Stimulated activated CD4-positive, alpha-beta T cell treated with anti-CD3 and anti-CD28 coated beads, Interleukin-12 subunit alpha, Interleukin-12 subunit beta, amount 100 ng/mL, for 24 hours (primary cell): ENCODE measurements at places on chromosomes 2 and 18.

DNA sequence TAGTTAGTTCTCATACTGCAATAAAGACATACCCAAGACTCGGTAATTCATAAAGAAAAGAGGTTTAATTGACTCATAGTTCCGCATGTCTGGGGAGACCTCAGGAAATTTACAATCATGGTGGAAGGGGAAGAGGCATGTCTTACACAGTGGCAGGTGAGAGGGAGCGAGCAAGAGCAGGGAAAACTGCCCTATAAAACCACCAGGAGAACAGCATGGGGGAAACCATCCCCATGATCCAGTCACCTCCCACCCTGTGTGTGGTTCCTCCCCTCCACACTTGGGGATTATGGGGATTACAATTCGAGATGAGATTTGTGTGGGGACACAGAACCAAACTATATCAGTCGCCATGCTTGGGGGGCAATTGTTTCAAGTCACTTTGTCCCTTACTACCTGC, 1.1 kb upstream of the SSB start:
- no peak for DNase-seq

DNA sequence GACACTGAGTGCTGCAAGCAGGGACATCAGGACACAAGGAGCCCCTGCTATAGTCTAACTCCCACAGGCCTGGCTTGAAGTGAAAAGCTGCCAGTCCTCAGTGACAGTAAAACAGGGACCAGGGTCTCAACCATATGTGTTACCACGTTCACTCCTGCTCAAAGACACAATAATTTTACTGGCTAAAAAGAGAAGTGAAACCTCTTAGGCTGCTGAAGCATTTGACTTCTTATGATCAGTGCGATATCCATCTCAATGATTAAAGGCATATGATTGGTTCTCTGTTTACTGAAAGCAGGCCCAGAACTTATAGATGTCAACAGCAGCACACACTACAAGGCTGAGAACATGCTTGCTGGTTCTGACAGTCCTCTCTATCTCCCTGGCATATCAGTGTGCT, 129.8 kb upstream of the LMAN1 start:
- DNase-seq, result no peak

- no peak for DNase-seq
These were observed 11.0 kb upstream of the CHAC2 start for GRCh38 chr2:53756644-53757043.

DNA sequence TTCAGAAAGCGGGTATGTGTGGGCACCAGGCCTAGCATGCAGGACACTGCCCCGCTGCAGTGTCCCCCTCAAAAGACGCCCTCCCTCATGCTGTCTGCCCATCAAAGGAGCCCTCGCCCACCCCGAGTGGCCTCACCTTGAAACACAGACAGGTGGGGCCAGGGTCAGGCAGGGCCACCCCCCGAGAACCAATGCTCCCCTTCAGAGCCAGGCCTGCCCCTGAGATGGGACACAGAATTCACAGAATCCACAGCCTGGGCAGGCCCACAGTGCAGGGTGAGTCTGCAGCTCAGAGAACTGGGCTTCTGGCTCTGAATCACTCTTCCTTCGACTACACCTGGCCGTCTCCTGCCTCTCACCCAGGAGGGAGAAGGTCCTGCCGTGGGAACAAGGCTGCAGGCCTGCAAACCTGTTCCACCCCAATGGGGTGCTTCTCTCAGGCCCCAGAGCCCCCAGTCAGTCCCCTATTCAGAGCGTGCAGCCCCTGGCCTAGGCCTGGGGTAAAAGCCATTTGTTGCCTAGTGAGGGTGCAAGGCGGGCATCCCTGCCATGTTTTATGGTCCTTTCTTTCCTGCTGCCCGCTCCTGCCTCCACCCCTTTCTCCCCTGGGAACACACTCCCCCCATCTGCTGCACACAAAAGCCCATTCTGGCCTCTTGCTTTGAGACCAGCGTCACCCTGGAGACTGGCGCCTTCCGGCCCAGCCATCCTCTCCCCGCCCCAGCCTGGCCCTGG, 11.3 kb upstream of the ARHGEF4 start:
- no peak for DNase-seq

DNA sequence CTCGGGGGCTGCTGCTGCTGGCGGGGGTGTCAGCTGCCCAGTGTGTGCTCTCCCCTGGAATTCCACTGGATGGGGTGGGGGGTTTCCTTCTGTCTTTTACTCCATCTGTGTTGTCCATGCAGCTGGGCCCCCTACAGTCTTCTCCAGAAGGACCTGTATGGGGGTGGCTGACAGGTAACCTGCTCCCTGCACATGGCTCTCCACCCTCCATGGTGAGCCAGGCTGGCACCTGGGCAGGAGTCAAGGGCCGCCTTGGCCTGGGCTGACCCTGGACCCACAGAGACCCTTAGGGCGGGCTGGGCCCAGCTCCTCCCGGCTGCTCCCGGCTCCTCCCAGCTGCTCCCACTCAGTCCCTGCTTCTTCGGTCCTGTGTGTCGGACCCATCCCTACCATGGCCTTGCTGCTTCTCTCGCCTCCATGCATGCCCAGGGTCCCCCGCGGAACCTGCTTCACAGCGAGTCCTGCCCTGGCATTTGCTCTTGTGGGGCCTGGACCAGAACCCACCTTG, 15.0 kb downstream of the SNTG2 start:
- DNase-seq, result no peak

DNA sequence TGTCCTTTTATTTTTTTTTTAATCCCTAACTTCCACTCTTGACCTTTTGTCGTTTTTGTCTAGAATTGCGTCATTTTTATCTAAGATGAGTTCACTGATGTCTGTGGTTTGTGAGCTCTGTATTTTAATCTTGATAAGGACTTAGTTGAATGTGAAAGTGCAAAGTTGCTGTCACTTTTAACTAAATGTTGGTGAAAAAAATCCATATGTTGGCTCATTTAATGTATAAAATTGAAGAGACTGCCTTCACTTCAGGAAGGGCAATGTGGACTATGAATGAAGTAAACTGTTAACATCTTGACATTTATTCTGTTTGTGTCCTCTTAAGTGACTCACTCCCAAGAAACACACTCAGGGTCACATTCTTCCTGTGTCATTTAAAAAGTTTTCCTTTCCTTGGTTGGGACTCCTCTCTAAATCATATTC, 256.6 kb upstream of the RASGRP3 start:
- no peak for DNase-seq

- DNase-seq, result no peak
These were observed 8.0 kb upstream of the CAPN10 start for GRCh38 chr2:240578488-240578887.

GRCh38 chr2:240326246-240326645, 109.2 kb upstream of the GPC1 start:
- no peak for DNase-seq

- DNase-seq, result no peak
These were observed 104.6 kb downstream of the UNC80 start for GRCh38 chr2:209876211-209876610.

DNA sequence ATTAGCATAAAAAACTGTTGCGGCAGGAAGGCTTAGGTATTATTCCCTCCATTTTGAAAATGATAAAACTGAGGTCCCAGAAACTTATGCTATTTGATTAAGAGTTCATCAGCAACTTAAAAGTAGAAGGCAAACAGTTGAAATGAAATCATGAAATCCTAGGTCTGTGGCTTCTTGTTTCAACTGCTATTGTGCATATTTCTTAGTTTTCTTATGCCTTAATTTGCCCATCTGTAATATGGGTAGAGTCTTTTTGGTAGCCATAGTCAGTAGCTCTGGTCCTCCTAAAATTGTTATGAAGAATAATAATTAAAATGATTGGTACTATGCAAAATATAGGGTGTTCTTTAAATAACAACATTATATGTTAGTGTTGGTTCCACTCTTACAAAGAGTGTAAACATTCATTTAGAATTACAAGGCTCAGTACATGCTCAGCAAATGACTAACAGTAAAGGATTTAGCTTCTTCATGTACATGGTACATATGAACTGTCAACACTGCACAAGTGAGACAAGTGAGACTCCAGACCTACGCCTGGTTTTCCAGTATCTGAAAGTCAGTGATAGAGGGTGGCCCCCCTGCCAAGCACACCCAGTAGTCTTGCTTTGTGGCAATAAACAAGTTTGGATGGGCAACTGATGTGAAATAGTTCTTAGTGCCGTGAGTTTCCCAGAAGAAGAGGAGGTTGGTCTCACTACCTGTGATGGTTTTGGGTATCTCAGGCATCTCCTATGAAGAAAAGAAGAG, 9.6 kb downstream of the IL1A start:
- DNase-seq, result no peak

- DNase-seq, result no peak
These were observed 190.1 kb downstream of the CDCA7 start for GRCh38 chr2:173544641-173545363.

- no peak for DNase-seq
These were observed 140.6 kb downstream of the EPHA4 start for GRCh38 chr2:221431477-221431876.

DNA sequence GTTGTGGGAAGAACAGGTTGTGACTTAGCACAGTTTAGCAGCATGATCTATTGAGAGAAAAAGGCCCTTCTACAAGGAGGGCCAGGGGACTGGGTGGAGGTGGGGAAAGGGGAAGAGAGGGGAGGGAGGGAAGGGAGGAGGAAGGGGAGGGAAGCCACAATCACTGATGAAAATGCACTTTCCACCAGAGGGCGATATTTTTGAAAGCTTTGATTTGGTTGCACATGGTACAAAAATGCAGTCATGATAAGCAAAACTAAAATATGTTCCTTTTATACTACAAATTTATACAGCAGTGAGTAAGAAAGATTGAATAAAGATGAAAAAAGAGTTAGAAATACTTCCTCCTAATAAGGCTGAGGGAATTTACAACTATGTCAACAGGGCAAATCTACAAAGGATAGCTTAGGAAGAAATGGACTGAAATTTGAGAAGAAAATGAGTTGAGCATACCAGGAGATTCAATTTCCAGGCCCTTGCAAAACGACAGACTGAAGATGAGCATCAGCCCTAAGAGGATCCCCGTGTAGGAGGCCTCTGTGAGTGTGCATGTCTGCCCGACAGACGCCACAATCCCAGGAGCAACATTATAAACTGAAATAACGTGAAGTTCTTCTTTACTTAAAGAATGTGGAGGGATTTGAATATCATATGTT, 17.2 kb downstream of the SH3YL1 start:
- DNase-seq, result no peak

DNA sequence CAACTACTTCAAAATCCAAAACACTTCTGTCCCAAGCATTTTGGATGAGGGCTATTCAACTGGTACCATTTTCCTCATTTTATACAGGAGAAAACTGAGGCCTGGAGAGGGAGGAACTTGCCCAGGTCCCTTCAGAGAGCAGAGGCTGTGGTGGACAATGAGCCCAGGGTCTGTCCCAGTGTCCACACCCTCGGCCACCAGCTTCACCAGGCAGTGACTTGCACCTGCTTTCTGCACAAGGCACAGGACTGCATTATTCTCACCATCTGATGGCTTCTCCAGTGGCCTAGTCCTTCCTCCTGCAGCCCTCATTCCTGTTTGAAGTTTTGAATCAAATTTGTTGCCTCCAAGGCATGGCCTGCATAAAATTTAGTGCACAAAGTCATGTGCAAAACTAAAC, 53.3 kb downstream of the RNF144A start:
- DNase-seq, result no peak

DNA sequence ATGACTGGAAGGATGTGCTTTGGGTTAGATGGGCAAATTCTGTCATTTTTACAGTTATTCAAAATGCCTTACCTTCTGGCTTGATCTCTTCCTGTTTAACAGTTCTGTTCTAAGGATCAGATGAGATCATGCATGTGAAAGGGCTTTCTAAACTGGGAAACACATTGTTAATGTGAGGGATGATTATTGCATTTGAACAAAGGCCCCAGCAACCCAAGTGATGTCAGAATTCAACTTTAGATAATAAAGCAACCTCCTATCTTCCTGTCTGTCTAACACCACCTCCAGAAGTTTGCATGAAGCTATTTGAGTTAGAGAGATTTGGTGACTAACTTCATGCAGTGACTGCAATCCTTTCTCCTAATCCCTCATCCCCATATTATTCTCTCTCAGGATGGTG, 77.8 kb upstream of the B3GNT2 start:
- no peak for DNase-seq

GRCh38 chr2:16198166-16198912, 258.0 kb downstream of the MYCN start:
- DNase-seq, result no peak

GRCh38 chr2:235670974-235671787, 177.3 kb downstream of the AGAP1 start:
- no peak for DNase-seq

GRCh38 chr2:127811397-127812321, 688 bp upstream of the WDR33 start:
- DNase-seq, result no peak

- no peak for DNase-seq
These were observed 23.6 kb downstream of the CPO start for GRCh38 chr2:206962966-206963365.

DNA sequence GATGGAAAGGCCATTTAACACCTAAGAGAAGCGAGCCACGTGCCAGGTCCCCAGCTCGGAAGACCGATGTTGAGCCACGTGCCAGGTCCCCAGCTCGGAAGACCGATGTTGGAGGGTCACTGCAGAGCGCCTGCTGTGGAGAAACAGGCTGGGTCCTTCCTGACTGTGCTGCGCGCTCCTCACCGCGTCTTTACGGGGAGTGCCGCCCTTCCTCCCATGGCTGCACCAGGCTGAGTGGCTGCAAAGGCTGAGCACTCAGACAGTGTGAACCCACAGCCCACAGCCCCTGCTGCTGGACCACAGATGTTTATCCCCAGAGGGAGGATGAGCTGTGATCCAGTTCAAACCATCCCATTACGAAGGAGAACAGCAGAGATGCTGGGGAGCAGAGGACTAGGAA, 55.7 kb downstream of the RTP5 start:
- no peak for DNase-seq

DNA sequence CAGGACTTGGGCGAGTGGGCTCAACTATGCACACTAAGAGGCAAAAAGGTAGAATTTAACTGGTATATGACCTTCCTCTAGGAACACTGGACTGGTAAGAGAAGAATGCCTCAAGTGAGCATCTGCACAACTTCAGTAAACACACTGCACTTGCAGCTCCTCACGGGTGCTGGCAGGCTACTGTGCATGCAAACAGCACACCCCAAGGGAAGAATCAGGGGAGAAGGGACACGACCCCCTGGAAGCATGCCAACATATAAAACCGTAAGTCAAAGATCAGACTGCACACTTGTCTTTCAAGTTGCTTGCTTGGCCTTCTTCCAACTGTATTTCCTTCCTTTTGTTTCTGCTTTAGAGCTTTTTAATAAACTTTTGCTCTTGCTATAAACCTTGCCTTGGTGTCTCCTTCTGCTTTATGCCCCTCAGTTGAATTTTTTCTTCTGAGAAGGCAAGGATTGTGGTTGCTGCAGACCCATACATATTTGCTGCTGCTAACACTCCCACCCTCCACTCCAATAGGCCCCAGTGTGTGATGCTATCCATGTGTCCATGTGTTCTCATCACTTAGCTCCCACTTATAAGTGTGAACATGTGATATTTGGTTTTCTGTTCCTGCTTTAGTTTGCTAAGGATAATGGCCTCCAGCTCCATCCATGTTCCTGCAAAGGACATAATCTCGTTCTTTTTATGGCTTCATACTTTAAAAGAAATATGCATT, 263.7 kb upstream of the SPOPL start:
- DNase-seq, result no peak
